Activated CD4-positive, alpha-beta T cell treated with anti-CD3 and anti-CD28 coated beads, Interleukin-2, amount 50 U/mL, for 24 hours (primary cell): ENCODE measurements at places on chromosomes 6 and 20.

- DNase-seq, result no peak
Measured at GRCh38 chr20:42686057-42686456, 503.6 kb downstream of the PTPRT start.

DNA sequence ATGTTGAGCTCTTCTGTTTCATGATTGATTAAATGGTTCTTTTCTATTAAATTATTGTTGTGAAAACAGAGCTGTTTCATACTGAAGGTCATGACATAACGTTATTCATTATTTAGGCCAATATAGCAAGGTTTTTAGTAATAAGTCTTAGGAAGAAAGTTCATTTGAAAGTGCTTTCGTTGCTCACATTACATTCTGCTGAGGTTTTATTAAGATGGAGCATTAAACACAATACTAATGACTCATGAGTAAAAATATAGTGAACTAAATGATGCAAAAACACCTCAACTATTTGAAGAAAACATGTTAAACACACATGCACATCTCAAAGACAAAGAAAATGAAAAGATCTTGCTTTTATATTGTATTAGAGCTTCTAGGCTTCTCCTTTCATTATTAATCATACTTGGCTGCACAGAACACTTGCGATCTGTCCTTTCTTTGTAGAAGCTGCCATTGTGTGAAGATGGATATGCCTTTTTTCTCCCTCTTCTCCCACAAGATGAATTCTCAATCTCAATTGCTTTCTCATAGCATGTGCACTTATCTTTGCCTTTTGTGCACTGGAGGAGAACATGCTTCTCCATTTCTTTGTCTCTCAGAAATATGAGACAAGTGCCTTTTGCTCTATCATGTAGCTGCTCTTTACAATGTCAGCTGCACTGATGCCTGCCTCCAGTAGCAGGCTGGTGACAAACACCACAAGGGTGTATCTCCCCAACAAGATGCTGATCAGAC lies 312.4 kb downstream of the PHF3 start:
- DNase-seq, result no peak

DNA sequence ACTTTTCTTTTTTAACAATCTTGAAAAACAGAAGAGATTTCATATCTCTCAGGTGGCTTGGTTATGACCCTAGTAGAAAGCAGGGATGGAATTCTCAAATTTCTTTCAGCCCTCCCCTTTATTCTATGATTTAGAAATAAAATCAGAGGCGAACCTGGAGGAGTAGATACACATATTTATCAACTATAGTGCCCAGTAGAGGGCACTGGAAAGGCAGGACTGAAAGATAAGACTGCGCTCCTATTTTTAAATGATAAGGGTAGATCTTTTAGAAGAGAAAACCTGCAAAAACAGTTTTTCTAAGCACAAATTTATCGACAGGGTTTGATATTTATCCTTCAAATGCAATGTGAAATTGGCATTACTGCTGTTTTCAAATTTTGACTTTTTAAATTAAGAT lies 1296.6 kb downstream of the EPHA7 start:
- DNase-seq, result no peak

GRCh38 chr6:27452496-27452897 lies 20.4 kb downstream of the ZNF184 start:
- no peak for DNase-seq

GRCh38 chr6:54288474-54288873 lies 19.8 kb upstream of the TINAG start:
- no peak for DNase-seq

GRCh38 chr20:52577696-52578095 lies 386.1 kb upstream of the ZFP64 start:
- DNase-seq, result no peak

- DNase-seq, result no peak
Measured at GRCh38 chr6:109143191-109143590, 47.9 kb downstream of the CEP57L1 start.

- DNase-seq, result no peak
Measured at GRCh38 chr20:41141153-41141815, 3.9 kb downstream of the PLCG1 start.

GRCh38 chr6:167564416-167565250 lies 239.7 kb downstream of the TTLL2 start:
- DNase-seq, result no peak

GRCh38 chr6:43878823-43879495 lies 108.9 kb downstream of the VEGFA start:
- DNase-seq, result no peak

DNA sequence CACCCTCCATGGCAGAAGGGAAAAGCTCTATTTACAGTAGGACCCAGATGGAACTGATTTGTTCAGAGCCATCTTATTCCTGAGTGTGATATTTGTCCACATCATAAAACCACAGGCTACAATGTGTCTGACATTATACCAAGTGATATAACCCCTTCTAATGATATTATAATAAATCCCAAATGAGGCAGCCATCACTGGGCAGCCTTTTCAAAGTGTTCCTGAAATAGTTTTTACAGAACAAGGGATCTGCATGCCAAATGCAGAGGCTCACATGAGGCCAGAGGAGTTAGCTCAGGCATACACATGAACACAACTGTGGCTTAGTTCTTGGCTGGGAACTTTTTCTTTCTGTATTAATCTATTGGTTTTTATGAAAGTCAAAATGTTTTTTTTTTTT lies 207.7 kb downstream of the MAFB start:
- DNase-seq, result no peak

DNA sequence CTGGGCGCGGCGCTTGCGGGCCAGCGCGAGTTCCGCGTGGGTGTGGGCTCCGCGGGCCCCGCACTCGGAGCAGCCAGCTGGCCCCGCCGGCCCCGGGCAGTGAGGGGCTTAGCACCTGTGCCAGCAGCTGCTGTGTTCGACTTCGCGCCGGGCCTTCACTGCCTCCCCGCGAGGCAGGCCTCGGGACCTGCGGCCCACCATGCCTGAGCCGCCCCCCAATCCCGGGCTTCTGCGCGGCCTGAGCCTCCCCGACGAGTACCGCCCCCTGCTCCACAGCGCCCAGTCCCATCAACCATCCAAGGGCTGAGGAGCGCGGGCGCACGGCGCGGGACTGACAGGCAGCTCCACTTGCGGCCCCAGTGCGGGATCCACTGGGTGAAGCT lies 36.2 kb downstream of the RIOK1 start:
- no peak for DNase-seq

DNA sequence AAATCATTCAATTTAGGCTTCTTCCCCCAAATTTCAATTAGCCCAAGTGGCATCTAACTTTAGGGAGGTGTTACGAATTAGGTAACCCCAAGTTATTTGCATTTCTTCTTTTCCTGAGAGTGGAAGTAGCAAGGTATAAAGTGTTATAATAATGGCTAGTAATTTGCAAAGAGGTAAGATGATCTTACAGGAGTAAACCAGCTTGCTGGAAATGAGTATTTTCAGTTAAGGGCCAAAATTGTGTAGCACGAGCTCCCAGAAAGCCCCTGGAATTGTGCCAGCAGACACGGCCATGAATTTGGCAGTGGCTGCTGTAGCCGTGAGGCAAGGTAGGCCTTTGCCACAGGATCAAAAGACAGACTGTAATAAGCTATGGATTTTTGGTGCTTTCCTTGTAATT lies 38.0 kb downstream of the CITED2 start:
- DNase-seq, result no peak

GRCh38 chr20:20713244-20713765 lies 861 bp upstream of the RALGAPA2 start:
- no peak for DNase-seq

- no peak for DNase-seq
Measured at GRCh38 chr6:49739423-49739822, 4.8 kb downstream of the CRISP3 start.

GRCh38 chr6:148507774-148508173 lies 165.1 kb downstream of the SASH1 start:
- no peak for DNase-seq

- no peak for DNase-seq
Measured at GRCh38 chr6:130558131-130558530, 192.3 kb downstream of the TMEM200A start.

- DNase-seq, result no peak
Measured at GRCh38 chr6:5997420-5997987, 9.2 kb downstream of the NRN1 start.

DNA sequence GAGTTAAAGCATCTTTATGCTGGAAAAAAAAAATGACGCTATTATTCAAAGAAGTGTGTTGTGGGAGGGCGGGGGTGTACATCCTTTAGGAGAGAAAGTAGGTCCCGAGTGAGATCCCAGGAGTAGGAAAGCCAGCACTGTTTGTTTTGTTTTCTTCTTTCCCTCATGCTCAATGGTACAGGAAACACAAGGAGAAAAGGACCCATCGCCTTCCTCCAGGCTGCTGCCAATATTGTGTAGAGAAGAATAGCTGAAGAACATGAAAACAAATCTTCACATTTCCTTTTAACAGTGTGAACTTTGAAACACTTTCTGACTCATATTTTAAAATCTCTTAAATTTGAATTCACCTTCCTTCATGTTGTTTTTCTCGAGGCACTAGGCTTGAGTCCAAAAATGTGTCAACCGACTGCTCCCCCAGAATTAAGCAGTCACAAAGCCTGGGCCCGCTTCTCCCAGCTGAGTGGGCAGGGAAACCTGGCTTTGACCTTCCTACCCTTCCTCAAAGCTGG lies 22.3 kb downstream of the PPP1R16B start:
- no peak for DNase-seq
